ENCODE measurements at places on chromosomes 2 and 18. TPM values are rescaled to one million over a fixed set of nuclear protein-coding genes. Genes with fewer than 3 reads are reported as not detected.

The SRD5A2 gene
- total RNA-seq: not detected

The ZFP36L2 gene
- 51.1 TPM for total RNA-seq

The TSPYL6 gene
- total RNA-seq: not detected

The NOSTRIN gene
- total RNA-seq: 16.9 TPM

The MATN3 gene
- 0.19 TPM for total RNA-seq

The GEN1 gene
- total RNA-seq: 3.3 TPM

The SATB2 gene
- 1.1 TPM for total RNA-seq

The MC5R gene
- not detected for total RNA-seq

The PSMA8 gene
- total RNA-seq: 0.14 TPM

The CABYR gene
- not detected for total RNA-seq

The ZBTB7C gene
- 3.2 TPM for total RNA-seq

The LIMS3 gene
- 5.3 TPM for total RNA-seq

The NT5C1B gene
- not detected for total RNA-seq

The AQP12B gene
- not detected for total RNA-seq

The ALLC gene
- total RNA-seq: not detected

The KCNE4 gene
- total RNA-seq: 3.6 TPM

The ARHGAP15 gene
- total RNA-seq: 4.2 TPM

The ITM2C gene
- total RNA-seq: 29.6 TPM

The SALL3 gene
- total RNA-seq: 0.05 TPM

The FAM110C gene
- total RNA-seq: 2.9 TPM

The ABCG5 gene
- total RNA-seq: not detected

The LBX2 gene
- 0.43 TPM for total RNA-seq

The PSD4 gene
- 3.4 TPM for total RNA-seq

The C2orf78 gene
- not detected for total RNA-seq

The PDE1A gene
- total RNA-seq: 14.6 TPM

The CKAP2L gene
- 1.3 TPM for total RNA-seq

The UGT1A9 gene
- not detected for total RNA-seq

The SEH1L gene
- 19.7 TPM for total RNA-seq

The SPC25 gene
- total RNA-seq: 0.60 TPM

The ONECUT2 gene
- total RNA-seq: 0.03 TPM

The CHRNG gene
- not detected for total RNA-seq

The CYP26B1 gene
- total RNA-seq: 5.4 TPM

The HK2 gene
- 5.4 TPM for total RNA-seq

The PMAIP1 gene
- 0.49 TPM for total RNA-seq

The COQ10B gene
- total RNA-seq: 20.5 TPM

The KCNG2 gene
- total RNA-seq: not detected

The RNF125 gene
- total RNA-seq: 5.6 TPM

The L3MBTL4 gene
- total RNA-seq: 1.1 TPM

The BOLL gene
- not detected for total RNA-seq

The RNF144A gene
- 16.9 TPM for total RNA-seq

The PRKAG3 gene
- total RNA-seq: not detected

The GPR75 gene
- 0.51 TPM for total RNA-seq

The CNGA3 gene
- not detected for total RNA-seq

The MBP gene
- 34.9 TPM for total RNA-seq

The PDE11A gene
- 4.4 TPM for total RNA-seq

The C2orf81 gene
- total RNA-seq: 1.1 TPM

The TMEM178A gene
- total RNA-seq: 3.0 TPM

The CLEC4F gene
- total RNA-seq: 0.22 TPM

The EPB41L3 gene
- 10.5 TPM for total RNA-seq

The GRHL1 gene
- total RNA-seq: 0.81 TPM

The C2orf72 gene
- total RNA-seq: 0.16 TPM

The FBXO48 gene
- total RNA-seq: 1.1 TPM

The EVX2 gene
- total RNA-seq: not detected

The OXER1 gene
- 0.43 TPM for total RNA-seq

The GDF7 gene
- 0.46 TPM for total RNA-seq

The ICA1L gene
- 4.6 TPM for total RNA-seq
